ENCODE measurements at places on chromosomes 2 and 18.
A peak's percentile ranks its signal among the peaks of the same experiment; 100 is the strongest.

DNA sequence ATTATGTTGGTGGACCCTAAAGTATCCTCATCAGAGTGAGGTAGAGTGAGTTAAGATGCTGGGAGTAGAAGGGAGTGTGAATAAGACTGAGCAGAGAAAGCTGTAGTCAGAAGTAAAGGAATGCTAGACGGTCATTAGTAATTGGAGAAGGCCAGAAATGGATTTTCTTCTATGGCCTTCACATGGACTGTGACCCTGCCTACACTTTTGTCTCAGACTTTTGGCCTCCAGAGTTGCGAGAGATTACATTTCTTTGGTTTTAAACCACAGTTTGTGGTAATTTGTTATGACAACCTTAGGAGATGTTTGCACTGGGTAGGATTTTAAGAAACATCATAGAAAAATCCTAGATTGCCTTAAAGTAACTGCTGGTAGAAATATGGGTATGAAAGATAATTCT is 1267.7 kb upstream of the TMEFF2 start:
- DNase-seq = no peak

- no peak for DNase-seq
Observed at GRCh38 chr18:39149211-39149806, 1583.7 kb upstream of the CELF4 start.

GRCh38 chr18:38886861-38887670 is 1321.5 kb upstream of the CELF4 start:
- no peak for DNase-seq

- DNase-seq = no peak
Observed at GRCh38 chr2:221779614-221780067, 207.5 kb upstream of the EPHA4 start.

DNA sequence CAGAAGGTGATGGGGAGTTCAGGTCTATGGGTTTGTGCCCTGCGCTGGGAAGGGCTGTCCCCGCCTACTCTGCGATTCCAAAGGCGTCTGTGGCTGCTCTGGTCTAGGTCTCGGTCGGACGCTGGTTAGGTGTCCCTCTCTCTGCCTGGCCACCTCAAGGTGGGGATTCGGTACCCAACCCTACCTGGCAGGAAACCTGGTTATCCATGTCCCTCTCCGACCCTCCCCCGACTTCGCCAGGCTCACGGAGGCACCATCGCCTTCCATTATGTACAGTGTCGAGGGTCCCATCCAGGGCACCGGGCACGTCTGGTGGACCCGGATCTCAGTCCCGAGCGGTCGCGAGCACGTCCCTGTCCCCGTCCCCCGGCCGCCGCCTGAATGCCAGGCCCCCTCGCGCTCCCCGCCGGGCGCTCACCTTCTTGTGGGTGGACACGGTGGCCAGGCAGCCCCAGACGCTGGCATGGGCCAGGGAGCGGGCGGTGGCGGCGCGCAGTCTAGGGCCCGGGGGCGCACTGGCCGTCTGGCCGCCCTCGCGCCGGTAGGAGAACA is 628 bp downstream of the CREG2 start:
- no peak for DNase-seq

DNA sequence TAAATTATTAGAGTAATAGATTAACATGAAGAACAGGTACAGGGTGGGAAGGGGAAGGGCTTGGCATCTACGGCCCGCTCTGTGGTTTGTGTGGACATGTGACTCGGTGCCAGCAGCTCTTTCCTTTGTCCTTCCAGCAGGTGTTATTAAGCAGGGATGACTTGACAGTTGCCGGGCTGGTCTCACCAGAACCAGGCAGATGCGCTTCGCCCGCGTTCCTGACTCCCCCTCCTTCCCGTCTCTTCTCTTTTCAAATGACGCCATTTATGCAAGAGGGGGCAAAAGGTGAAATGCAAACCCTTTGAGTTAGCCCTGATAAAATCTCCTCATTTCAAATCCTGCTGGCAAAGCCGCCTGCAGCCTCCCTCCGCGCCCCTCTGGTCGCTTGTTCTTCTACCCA is 38.9 kb upstream of the MGAT4A start:
- DNase-seq = no peak

- DNase-seq = peak; percentile 19
Observed at GRCh38 chr2:233414273-233414654, 60.0 kb downstream of the DGKD start.

DNA sequence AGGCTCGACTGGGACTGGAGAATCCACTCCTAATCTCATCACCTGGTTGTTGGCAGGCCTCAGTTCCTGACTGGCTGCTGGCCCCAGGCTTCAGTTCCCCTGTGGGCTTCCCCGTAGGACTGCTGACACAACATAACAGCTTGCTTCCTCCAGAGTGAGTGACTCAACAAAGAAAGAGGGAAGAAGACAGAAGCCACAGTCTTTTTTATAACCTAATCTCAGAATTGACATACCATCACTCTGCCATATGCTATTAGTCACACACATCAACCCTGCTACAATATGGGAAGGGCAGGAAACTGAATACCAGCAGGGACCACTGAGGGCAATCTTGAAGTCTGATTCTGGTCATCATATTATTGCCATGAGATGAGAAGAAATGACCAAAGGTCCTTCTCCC is 76.8 kb upstream of the SLC14A2 start:
- no peak for DNase-seq

DNA sequence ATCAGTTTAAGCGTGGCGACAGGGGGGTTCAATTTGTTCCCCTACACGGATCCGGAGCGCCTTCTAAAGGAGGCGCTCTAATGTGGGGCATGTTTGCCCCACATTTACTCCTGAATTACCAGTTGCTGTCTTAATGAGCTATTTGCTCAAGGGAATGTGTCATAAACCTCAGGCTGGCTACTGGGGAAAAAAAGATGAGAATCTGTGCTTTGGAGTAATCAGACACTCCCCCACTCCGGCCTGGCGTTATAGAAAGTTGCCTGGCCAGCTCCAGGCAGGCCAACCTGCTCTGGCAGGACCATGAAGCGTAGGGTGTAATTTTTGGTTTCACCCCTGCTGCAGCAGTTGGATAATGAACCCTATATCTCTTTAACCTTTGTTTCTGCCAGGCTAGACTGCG is 31.0 kb upstream of the MAP3K20 start:
- no peak for DNase-seq

GRCh38 chr2:76711490-76711889 is 810.7 kb downstream of the LRRTM4 start:
- DNase-seq = no peak

GRCh38 chr2:20961858-20962257 is 82.0 kb downstream of the APOB start:
- DNase-seq = no peak

DNA sequence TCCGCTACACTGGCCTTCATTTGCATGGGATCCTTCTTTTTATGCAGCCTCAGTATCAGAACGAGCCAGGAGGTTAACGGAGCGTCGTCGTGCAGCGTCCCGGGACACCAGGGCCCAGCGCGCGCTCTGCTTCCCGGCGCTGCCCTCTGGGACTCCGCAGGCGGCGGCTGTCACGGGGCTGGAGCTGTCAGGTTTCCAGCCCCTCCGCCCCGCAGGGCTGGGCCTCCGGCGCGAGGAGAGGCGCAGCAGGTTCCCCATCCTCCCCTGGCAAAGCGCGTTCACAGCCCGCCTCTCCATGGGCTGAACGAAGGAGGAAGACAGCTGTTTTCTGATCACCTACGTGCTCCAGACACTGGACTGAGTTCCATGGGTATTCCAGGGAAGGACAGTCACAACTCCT is 12.5 kb upstream of the PAX8 start:
- DNase-seq = no peak

- no peak for DNase-seq
Observed at GRCh38 chr18:6031442-6031841, 136.1 kb upstream of the TMEM200C start.

Measured in HFFc6 (cell line).